ENCODE measurements at places on chromosomes 5 and 9.
A peak's percentile ranks its signal among the peaks of the same experiment; 100 is the strongest.

DNA sequence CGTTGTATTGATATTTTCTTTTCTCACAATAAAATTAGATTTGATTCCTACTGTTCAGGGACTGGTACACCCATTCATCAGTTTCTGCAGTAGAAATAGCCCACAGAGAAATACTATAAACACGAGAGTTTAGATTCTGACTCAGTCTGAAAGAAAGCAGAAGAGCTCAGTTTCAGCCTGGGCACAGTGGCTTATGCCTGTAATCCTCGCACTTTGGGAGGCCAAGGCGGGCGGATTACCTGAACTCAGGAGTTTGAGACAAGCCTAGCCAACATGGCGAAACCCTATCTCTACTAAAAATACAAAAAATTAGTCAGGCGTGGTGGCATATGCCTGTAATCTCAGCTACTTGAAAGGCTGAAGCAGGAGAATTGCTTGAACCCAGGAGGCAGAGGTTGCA, 8.6 kb downstream of the ITK start:
- peak; percentile 57 for DNase-seq

GRCh38 chr9:95762322-95762721, 113.2 kb upstream of the ERCC6L2 start:
- DNase-seq, result no peak

- DNase-seq, result no peak
Measured at GRCh38 chr9:133681658-133682306, 45.6 kb downstream of the DBH start.

DNA sequence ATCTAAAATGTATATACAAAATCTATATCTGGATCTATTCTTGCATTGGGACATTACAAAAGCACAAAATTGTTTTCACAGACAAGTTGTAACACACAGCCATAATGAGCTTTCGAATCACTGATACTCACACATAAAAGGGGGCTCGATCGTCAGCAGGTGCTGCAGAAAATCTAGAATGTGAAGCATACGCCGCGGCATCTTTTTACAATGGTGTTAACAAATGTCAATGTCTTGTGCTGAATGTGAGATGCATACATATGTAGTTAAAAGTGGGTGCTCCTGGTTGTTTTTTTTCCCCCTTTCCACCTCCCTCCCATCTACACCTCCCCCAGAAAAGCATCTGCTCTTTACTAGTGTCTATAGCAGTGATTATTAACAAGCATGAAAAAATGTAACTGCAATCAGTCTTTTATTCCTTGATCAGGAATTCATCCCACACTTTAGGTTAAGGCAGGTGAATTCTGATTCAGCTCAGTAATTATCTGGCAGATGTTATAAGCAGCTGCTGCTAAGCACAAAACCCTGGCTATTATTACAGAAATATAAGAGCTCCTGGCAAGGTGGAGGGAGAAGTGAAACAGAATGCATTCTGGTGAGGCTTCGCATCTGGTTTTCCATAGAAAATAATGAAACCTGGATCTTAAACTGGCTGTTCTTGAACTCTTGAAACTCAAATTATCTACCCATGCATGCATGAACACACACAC, 114.1 kb downstream of the MPDZ start:
- DNase-seq, result no peak

- no peak for DNase-seq
Measured at GRCh38 chr5:41885286-41885685, 15.1 kb upstream of the OXCT1 start.

DNA sequence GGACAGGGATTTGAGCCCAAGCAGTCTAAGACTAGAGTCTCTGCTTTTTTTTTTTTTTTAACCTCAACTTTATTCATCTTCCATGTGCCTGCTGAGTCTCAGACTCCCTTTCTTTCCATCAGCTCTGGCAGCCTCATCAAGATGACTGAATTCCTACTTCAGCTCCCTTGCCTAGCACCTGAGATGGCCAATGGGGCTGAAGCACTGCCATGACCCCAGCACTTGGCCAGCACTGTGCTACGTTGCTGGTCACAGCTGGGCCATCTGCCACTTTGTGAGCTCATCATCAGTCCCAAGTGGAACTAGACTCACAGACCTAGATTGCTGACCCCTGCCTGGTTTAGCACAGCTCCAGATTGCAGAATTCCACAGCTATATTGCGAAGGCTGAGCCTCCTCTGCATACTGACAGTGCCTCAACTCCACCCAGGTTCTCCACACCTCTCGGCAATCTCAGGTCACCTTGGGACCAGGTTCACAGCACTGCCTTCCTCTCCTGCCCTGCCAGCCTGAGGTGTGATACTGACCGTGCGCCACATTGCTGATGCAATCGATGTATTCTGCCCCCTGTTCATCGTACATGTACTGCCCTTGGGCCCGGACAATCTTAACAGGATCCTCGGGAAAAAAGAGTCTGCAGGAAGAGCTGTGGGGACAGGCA, 1.6 kb downstream of the PHYKPL start:
- DNase-seq, result no peak

DNA sequence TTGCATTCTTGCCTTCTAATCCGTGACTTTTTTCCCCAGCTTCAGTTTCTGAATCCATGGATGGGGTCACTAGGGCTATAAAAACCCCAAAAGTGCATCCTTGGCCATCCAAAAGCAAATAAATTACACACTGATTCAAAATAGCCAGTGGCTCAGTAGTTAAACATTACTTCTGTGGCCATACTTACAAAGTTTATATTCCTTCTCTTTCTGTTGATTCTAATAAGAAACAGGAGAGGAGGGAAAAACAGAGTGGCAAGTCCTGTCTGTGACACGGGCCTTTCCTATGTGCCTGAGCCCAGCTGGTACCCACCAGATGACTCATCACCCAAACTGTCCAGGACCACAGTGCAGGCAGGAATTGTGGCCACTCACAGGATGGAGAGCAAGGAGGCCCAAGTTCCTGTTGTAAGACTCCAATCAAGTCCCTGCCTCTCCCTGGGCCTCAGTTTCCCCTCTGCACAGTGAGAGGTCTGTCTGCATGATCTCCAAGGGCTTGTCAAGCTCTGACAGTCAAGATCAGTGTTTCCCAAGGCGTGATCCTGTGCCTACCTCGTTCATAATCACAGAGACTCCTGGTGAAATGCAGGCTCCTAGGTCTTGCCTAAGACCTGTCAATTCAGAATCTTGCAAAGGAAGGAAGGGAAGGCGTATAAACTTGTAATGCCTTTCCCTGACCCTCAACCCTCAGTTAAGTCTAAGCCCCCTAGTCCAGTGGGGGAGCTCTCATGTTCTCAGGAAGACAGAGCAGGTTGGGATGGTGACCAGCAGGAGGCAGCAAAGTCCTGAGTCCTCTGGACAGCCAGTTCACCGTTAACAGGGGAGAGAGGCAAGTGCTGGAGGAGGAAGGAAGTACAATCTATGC, 29.5 kb downstream of the TNIP1 start:
- DNase-seq, result peak; percentile 80

DNA sequence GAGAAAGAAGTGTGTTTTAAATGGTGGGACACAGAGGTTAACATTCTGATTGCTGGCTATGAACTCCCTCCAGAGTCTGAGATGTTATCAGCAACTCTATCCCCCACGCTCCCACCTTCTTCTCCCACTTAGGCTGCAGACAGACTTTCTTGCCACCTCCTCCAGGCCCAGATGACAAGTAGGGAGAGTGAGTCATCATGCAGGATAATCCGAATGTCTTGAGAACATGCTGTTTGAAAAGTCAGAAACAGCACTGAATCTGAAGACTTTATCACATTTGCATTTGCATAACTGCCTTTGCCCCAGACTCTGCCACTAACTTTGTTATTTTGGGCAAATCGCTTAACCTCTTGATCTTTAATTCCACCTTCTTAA, 139.8 kb downstream of the ESM1 start:
- no peak for DNase-seq

GRCh38 chr5:11984196-11984595, 80.0 kb upstream of the CTNND2 start:
- no peak for DNase-seq

GRCh38 chr9:19184144-19184917, 46.2 kb upstream of the DENND4C start:
- peak; percentile 95 for DNase-seq

- DNase-seq, result no peak
Measured at GRCh38 chr5:142478113-142478512, 153.3 kb upstream of the SPRY4 start.

DNA sequence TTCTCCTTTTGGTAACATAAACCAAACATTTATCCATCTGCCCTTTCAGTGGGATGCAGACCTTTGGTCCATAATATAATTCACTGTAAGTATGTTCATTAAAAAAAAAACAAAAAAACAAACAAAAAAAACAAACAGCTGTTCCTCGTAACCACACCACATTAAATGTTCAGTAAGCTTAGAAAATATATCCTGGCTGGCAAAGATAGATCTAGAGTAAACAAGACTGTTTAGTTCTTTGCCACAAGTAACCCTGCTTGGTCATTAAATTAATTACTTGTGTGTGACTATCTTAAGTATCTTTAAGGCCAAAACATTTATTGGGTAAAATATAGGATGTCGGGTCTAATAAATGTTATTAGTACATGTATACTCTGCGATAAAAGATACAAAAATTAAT, 1717.1 kb downstream of the EFNA5 start:
- no peak for DNase-seq

- peak; percentile 78 for DNase-seq
Measured at GRCh38 chr9:129460323-129461261, 160.3 kb downstream of the C9orf50 start.

DNA sequence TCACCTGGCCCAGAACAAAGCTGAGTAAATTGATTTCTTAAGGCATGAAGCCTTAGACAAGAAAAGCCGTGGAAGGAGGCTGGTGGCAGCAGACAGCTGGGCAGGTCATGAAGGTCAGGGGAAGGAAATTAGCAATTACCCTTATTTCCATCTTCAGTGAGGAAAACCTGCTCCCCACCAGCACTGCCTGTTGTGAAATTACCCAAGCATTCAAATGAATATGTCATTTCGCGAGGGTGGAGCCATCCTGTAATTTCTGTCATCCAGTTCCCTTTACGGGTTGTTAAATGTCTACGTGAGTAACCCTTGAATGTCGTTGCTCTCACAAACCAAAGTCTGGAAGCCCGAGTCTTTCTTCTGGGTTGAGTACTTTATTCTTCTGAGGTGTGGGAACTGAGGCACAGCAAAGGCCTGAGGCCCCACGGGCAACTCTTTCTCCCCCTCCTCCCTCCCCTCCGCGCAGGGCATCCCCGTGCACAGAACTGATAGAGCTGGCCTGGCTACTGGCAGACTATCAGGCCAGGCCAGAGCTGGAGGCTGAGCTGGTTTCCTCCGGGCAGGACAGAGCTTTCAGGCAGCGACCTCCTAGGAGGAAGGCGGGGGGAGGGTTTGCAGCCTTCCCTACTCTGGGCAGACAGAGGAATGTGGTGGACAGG, 22.0 kb upstream of the AK3 start:
- DNase-seq, result no peak

DNA sequence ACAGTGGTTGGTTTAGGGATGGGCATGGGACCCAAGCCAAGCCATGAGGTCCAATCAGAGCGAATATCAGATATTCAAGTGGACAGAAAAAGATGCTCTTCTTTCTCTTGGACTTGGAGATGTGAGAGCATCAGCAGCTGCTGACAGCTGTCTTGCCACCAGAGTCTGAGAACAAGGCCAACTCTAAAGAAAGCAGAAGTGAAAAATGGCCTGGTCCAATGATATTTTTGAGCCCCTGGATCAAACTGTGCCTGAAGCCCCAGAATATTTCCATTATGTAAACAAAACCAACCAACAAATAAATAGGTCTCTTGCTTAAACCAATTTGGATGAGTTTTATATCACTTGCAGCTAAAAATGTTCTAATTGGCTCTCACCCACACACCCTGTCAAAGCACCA, 30.7 kb upstream of the JADE2 start:
- DNase-seq, result no peak

GRCh38 chr9:108468364-108468763, 387.4 kb downstream of the ACTL7B start:
- no peak for DNase-seq

DNA sequence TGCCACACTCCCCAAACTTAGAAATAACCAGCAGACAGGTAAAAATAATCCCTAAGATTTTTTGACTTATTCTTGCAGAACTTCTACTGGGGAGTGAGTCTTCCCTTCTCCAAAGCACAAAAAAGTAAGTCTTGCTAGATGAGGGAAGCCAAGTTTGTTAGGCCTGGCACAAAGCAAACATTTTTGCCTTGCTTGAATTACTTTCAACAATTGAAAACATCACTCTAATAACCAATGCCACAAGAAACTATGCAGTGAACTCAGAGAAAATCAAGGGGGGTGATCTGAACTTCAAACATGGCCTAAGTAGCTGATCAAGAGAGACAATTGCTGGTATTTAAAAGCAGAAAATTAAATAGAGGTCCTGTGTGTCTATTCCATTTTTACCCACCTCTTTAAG, 123.6 kb upstream of the SLC1A3 start:
- DNase-seq, result no peak

- no peak for DNase-seq
Measured at GRCh38 chr5:27652505-27652904, 614.1 kb upstream of the CDH9 start.

DNA sequence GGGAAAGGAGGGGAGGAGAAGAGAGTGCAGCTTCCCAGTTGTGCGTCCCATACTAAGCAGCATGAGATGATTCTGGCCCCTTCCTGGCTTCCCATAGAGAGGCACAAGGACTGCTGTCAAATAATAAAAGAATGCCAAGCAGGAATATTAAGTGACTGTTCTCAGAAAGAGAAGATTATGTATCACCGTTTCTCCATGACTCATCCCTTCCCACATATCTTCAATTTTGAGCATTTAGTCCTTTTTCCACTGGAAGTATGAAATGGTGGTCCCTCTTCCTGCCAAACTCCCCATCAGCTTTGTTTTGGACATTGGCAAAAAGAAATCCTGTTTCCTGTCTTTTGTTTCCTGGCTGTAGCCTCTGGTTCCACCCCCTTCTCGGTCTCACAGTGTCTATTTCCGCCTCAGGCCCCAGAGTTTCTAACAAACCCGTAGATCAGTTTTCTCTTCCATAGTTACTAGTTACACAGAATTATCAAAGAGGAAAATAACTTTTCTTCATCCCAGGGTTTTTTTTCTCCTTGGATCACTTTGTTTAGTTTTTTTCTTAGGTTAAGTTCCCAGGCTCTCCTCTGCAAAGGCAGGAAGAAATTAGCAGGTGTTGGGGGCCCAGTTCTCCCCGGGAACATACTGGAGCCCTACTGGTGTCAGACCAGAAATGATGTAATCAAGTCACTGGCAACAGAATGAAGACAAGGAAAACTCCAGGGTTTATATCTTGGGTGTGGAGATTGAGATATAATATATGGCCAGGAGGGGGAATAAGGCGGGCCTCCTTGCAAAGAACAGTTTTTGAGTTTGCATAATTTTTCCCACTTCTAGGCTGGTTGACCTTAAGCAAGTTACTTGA, 26.4 kb upstream of the ARHGAP26 start:
- no peak for DNase-seq

- no peak for DNase-seq
Measured at GRCh38 chr5:173513521-173513991, 102.9 kb downstream of the BOD1 start.

All from CD4-positive, CD25-positive, alpha-beta regulatory T cell (primary cell).